ENCODE measurements at places on chromosomes 1 and 21. TPM values are rescaled to one million over a fixed set of nuclear protein-coding genes. Genes with fewer than 3 reads are reported as not detected.

Gene KRTAP15-1
- total RNA-seq: not detected

Gene DMRTA2
- not detected for total RNA-seq

Gene LEMD1
- 0.63 TPM for total RNA-seq

Gene LPAR3
- not detected for total RNA-seq

Gene KCNA3
- 54.5 TPM for total RNA-seq

Gene CELA3B
- not detected for total RNA-seq

Gene TACSTD2
- total RNA-seq: not detected

Gene GPR3
- 0.22 TPM for total RNA-seq

Gene ATP5IF1
- 321 TPM for total RNA-seq

Gene ZMYND12
- total RNA-seq: not detected

Gene GSTM1
- total RNA-seq: not detected

Gene SLC6A17
- total RNA-seq: not detected

Gene PTGFR
- not detected for total RNA-seq

Gene SIPA1L2
- total RNA-seq: 7.8 TPM

Gene HTR1D
- not detected for total RNA-seq

Gene AADACL4
- not detected for total RNA-seq

Gene DUSP23
- 1.5 TPM for total RNA-seq

Gene CTSE
- not detected for total RNA-seq

Gene OR1C1
- total RNA-seq: not detected
